Sigmoid colon (tissue), 7 donors: ENCODE measurements at places on chromosomes 4 and X. TPM values are rescaled to one million over a fixed set of nuclear protein-coding genes. Genes with fewer than 3 reads are reported as not detected.

GRCh38 chr4:147723326-147723725 lies 8.6 kb upstream of the ARHGAP10 start:
- DNase-seq: peak; percentile 84

ARHGAP36 gene
- not detected for total RNA-seq

- peak; percentile 71 for DNase-seq
Measured at GRCh38 chr4:14749910-14750309, 252.4 kb upstream of the CPEB2 start.

GRCh38 chrX:13898083-13898482 lies 81.2 kb upstream of the GPM6B start:
- no peak for DNase-seq

DNA sequence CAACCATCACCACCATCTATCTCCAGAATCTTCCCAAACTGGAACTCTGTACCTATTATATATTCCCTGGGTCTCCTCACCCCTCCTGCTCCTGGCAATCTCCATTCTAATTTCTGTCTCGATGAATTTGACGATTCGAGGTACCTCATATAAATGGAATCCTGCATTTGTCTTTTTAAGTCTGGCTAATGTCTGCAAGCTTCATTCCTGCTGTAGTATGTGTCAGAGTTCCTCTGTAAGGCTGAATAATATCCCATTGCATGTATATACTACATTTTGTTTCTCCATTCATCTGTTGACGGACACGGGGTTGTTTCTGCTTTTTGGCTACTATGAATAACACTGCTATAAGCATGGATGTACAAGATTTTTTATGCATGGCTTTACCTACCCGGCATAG lies 19.5 kb downstream of the PRKG2 start:
- no peak for DNase-seq

- peak; percentile 81 for DNase-seq
Measured at GRCh38 chr4:52659722-52660261, 691 bp upstream of the USP46 start.

GRCh38 chr4:94457692-94458106 lies 6.0 kb downstream of the PDLIM5 start:
- DNase-seq: no peak
